ENCODE measurements at places on chromosomes 3 and 15.

GRCh38 chr15:98438326-98438725, 210.0 kb upstream of the IGF1R start:
- no peak for DNase-seq

GRCh38 chr3:51691949-51692348, 14.9 kb upstream of the GRM2 start:
- no peak for DNase-seq

- no peak for DNase-seq
These were observed 490.9 kb upstream of the TBL1XR1 start for GRCh38 chr3:177688152-177688551.

DNA sequence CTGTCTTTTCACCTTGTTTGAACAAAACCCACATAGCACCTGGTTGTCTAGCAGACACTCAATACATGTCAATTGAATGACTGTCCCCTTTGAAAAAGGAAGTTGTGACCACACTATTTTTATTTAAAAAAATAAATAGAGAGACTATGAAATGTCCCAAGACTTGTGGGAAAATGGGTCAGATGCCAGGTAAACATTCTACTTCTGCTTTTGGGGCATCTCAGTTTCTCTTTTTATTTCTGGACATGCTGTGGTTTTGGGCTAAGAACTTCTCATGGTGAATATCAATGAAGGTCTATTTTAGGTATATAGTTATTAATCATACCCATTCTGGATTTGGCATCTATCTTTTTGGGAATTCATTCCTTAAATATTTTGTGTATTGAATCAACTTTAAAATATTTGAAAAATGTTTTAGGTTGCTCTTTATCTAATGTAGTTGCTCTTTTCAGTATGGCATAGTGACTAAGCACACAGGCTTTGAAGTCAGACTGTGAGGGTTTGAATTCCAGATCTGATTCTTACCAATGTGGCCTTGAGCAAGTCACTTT, 4.4 kb downstream of the TMEM45A start:
- DNase-seq, result no peak

- no peak for DNase-seq
These were observed 115.4 kb upstream of the GBE1 start for GRCh38 chr3:81876826-81877225.

- DNase-seq, result no peak
These were observed 2.8 kb upstream of the PLXNB1 start for GRCh38 chr3:48432411-48433371.

- no peak for DNase-seq
These were observed 151.6 kb downstream of the FNDC3B start for GRCh38 chr3:172190980-172191379.

DNA sequence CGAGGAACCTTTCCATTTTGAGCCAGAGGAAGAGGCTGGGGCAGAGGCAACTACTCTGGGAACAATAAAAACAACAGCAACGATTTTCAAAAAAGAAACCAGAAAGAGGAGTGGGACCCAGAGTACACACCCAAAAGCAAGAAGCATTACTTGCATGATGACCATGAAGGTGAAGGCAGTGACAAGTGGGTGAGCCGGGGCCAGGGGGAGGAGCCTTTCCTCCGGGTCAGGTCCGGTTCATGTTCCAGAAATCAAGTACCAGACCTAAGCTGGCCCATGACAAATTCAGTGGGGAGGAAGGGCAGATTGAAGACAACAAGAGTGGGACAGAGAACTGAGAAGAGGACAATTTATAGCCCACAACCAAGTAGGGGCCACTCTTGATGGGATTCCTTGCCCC, 77.2 kb upstream of the STT3B start:
- no peak for DNase-seq

- DNase-seq, result no peak
These were observed 156.3 kb downstream of the LIPC start for GRCh38 chr15:58588096-58588495.

DNA sequence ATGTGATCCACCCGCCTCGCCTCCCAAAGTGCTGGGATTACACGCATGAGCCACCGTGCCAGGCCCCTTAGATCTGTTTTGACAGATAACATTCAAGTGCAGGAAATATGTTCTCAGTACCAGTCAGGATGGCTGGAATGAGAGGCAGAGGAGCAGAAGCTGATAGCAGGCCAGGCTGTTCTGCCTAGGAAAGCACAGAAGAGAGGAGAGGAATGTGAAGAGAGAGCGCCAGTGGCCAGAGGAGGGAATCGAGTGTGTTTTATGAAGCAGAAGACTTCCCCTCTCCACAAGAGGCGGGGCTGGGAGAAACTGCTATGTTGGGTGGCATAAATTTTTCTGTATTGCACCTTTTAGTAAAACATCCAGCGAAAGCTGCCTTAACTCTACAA, 32.0 kb upstream of the RYK start:
- no peak for DNase-seq

DNA sequence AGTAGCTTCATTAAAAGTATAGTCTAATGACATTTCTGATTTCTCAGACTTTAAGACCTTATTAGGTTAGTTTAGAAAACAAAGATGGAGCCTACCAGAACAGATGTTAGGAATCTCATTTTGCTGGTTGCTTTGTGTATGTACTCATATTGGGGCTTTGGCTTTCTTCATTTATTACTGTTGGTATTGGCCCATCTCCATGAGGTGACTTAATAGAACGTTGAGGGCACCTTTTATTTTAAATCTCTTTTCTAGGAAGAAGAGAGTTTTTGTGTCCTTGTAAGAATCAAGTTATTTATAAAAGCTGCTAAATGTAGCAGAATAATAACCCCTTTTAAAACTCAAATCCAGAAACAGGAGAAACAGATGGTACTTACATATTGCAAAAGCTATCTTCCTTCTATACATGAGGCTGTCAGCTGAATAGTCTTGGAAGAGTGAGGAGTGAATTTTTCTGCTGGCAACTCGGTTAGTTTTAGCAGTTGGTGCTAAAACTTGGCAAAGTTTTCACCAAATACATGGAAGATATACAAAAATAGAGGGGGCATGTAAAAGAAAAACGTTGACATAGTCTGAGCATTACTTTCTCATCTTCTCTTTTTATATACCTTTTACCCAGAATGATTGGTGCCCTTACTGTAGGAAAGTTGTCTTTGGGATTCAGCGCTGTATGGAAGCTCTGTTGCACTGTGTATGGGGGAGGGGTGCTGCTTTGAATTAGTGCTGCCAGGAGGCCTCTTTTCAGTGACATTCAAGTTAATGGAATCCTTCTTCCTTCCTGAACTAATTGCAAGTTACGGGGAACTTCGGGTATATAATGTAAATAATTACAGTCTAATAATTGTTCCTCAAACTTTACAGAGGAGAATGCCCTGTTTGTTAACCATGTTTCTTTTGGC, 35.8 kb downstream of the CTNNB1 start:
- DNase-seq, result no peak

GRCh38 chr3:108301695-108302404, 5.5 kb downstream of the HHLA2 start:
- DNase-seq, result no peak

GRCh38 chr15:89198934-89199333, 22.4 kb downstream of the RLBP1 start:
- no peak for DNase-seq

DNA sequence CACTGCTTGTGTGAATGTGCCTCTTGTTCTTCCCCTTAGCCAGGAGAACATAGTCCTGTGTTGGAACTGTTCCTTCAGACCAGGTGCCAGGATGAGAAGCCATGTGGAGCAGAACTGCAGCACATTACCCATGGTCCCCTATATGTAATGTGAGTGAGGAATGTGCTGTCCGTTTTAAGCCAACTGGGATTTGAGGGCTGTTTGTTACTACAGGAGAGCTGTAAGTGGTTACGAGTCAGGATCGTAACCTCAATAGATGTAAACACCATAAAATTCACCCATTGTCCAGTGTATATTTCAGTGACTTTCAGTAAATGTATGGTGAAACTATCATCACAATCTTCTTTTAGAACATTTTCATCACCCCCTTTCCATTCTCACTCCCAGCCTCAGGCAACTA, 10.1 kb upstream of the SCAP start:
- DNase-seq, result no peak

DNA sequence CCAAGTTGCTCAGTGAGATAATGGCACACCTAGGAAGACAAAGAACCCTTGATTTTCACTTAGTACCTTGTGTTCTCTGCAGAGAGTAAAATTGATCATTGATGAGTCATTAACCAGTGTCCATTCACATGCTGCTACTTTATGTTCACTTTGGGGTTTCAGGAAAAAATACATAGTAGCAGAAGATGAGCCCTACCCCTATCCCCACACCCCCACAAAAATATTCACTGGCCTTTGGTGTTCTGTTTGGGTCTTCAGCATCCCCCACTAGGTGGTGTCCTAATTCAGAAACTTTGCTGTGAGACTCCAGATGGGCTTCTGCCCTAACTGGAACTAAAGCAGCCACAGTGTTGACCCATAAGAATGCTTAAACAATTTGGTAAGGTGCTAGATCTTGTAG, 178.8 kb downstream of the KLHL25 start:
- DNase-seq, result no peak

- no peak for DNase-seq
These were observed 232.8 kb downstream of the AGBL1 start for GRCh38 chr15:86312486-86312885.

- DNase-seq, result no peak
These were observed 152.3 kb downstream of the FBN1 start for GRCh38 chr15:48493084-48493762.

GRCh38 chr3:112755845-112756613, 90.6 kb downstream of the CD200R1L start:
- no peak for DNase-seq

GRCh38 chr15:63076714-63077046, 34.1 kb downstream of the TPM1 start:
- DNase-seq, result no peak

DNA sequence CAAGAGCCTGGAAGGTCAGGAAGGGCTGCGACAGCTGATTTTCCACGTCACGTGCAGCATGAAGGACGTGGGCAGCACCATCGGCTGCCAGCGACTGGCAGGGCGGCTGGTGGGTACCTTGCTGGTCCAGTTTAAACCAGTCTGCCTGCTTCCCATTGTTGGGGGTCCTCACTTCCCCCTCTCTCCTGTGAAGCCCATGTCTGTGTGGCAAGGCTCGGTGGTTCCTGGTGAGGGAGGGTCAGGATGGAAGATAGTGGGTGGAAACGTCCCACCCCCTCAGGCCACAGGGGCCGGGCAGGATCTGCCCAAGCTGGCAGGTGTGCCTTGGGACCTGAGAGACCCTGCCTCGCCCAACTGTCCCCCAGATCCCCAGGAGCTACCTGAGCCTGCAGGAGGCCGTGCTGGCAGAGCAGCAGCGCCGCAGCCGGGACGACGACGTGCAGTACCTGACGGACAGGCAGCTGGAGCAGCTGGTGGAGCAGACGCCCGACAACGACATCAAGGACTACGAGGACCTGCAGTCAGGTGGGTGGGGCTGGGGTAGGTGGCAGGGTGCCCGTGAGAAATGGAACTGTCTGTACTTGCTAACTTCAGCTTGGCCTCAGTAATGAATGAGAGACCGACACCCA, 108.2 kb downstream of the LRRK1 start:
- no peak for DNase-seq

DNA sequence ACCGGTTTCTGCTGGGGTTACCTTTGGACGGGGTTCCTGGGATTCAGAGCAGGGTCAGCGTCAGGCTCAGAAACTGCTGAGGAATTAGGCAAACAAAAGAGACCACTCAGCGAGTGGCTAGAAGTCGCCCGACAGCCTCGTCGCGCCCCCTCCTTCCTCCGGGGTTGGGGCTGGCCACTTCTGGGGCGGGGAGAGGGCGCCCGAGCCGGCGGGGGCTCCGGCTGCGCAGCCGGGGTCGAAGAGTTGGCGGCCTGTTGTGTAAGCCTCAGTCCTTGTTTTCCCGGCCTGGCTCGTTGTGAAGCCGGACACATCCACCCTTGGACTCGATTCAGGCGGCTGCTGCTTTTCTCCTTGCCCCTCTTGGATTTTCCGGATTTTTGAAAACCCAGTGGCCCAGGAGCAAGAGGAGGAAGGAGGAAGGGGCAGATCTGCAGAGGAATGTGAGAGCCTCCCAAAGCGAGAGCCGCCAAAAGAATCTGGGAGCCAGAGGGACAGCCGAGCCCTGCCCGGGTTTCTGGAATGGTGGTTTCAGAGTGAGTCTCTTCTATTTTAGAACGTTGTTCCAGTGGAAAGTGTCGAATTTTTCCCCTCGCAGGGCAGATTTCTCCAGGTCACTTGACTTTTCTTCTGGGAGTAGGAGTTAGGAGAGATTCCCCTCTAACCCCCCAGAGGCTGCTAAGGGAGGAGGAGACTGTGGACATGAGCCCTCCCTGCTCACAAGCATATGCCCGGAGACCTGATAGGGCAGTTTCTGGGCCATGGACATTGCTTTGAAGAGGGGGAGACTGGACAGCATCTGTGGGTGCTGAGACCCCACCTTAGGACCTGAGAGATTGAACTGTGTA, 666 bp downstream of the SNX33 start:
- DNase-seq, result no peak

GRCh38 chr3:14235912-14236295, 57.3 kb downstream of the LSM3 start:
- no peak for DNase-seq

GRCh38 chr3:102226463-102226862, 208.4 kb upstream of the ZPLD1 start:
- DNase-seq, result no peak

DNA sequence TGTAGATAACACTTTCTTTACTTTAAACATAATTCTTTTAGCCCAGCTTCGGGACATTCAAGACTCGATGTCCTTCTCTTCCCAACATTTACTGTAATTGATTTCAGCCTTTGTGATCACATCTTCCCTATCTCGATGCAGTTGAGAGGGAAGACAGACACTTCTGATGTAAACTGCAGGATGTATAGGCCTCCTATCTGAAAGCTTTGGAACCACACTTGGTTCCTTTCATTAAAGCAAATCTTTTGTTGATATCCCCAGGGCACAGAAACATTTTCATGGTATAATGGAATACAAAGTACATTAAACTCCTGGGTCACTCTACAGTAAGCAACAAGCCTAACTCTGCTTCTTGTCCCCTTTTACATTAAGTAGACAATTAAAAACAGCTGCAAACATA, 6.4 kb downstream of the GRM7 start:
- DNase-seq, result no peak

GRCh38 chr3:126961791-126962461, 21.0 kb upstream of the PLXNA1 start:
- no peak for DNase-seq

DNA sequence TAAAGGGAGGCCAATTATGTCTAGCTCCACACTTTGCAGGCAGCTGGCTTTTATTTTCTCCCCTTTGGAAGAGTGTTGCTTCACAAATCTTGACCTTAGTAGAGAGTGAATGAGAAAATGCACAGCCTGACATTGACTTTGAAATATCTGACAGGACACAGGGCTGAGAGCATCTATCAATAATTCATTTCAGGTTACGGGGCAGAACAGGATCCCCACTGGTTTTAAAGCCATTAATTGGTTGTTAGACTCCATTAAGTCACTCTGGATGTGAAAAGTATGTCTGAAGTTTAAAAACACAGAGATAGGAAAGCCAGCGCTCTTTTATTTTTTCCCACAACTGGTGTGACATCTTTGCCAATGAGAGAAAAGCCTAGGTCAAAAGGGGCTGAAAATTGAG, 251.9 kb upstream of the TMC3 start:
- DNase-seq, result no peak

DNA sequence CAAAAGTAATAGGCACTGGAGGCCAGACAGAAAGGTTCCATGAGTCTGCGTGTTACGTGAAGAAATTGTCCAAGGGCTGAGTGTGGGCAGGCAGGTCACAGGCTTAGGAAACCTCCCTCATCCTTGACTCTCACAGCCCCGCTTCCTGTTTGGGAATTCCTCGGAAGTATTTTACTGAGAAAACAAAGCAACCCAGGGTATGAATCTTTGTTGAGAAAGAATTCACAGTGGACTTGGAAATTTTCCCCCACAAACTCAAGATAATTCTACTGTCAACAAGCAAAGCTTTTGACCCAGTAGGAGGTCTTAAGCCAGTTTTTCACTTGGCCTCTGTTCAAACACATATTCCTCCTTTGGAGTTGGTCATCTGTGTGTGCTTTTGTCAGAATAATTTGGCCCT, 377.1 kb upstream of the TPM1 start:
- DNase-seq, result no peak

Data from stimulated activated CD8-positive, alpha-beta memory T cell treated with anti-CD3 and anti-CD28 coated beads, Interleukin-15, amount 100 ng/mL, for 48 hours (primary cell).